HCT116 (cell line): ENCODE measurements at places on chromosomes 12 and 14. TPM values are rescaled to one million over a fixed set of nuclear protein-coding genes. Genes with fewer than 3 reads are reported as not detected.

DNA sequence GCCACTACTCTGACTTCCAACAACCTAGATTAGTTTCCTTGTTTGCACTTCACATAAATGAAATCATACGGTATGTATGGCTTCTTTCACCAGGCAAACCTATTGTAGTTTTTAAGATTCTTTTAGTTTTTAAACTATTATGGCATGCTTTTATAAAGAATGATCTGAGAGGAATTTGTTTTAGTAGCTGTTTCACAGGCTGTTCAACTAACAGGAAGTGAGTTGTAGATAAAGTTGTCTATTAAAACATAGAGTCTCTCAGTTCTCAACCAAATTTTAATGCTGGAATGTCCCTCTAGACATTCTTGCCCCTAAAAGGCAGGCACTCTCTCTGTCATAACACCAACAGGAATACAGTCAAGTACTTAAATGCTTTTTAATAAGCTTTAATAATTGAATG, 102.7 kb upstream of the DACT1 start:
- no peak for DNase-seq

Gene SYCP3
- total RNA-seq, result not detected

DNA sequence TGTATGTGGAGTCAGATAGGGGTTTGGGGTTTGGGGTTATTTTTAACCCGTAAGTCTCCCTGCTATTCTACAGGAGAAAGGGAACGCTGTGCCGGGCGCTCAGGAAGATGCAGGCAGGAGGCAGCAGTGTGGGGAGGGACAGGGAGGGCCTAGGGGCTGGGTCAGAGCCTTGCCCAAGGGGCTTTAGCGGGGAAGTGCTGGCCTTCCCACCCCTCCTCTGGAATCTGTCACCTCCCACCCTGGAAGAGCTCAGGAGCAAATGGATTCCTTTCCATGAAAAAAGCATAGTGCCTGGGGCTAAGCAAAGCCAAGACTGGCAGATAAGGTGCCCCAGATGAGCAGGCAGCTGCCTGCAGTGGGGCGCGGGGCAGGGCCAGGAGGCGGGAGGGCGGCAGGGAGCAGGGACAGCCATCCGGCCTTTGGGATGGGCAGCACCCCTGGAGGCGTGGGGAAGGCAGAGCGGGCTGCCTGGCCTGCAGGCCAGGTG, 7.3 kb upstream of the INF2 start:
- DNase-seq, result no peak

Gene RNASE1
- total RNA-seq, result 3.3 TPM

GRCh38 chr12:63008372-63008771, 73.4 kb upstream of the PPM1H start:
- DNase-seq, result no peak

Gene MSI1
- total RNA-seq, result 26.0 TPM

- no peak for DNase-seq
These were observed 242.5 kb downstream of the FBXL14 start for GRCh38 chr12:1351926-1352325.

Gene P3H3
- 32.2 TPM for total RNA-seq

- no peak for DNase-seq
These were observed 16.5 kb upstream of the GABARAPL1 start for GRCh38 chr12:10196210-10196609.

Gene SIX4
- total RNA-seq, result 24.5 TPM

- DNase-seq, result no peak
These were observed 267 bp downstream of the CFAP251 start for GRCh38 chr12:121918679-121919038.

DNA sequence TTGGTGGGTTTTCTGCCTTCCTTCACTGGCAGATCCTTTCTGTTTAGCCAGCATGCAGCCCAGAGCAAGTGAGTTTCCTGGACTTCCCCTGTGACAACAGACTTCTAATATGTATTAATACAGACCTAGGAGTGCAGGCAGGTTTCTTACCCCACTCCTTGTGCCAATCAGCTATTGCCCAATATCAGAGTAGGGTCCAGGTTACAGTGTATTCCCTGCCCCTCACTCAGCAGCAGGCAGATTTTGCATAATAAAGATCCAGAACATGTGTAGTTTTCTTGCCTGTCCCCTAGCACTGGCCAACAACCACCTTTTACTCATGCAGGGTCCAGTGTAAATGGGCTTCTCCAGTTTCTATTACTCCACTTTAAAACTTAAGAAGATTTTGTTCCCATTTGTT, 4.7 kb upstream of the SMIM10L1 start:
- no peak for DNase-seq

GRCh38 chr12:17296882-17297281, 690.9 kb upstream of the LMO3 start:
- DNase-seq, result no peak

DNA sequence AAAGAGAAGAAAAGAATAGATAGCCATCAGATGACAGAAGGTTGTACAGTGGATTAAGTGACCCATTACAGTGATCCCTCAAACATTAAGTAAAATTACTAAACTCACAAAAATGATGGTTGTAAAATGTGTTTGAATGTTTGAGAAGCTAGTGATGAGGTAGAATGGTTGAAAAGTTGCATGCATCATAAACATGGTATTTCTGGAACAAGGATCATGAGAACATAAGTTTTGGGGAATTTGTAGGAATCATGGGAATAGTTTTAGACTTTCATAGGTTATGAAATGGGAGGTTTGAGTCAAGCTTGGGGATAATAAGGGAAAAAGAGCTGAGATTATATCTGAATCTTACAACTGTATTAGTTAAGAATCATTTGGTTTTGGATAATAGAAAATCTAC, 34.1 kb upstream of the NEDD1 start:
- no peak for DNase-seq

DNA sequence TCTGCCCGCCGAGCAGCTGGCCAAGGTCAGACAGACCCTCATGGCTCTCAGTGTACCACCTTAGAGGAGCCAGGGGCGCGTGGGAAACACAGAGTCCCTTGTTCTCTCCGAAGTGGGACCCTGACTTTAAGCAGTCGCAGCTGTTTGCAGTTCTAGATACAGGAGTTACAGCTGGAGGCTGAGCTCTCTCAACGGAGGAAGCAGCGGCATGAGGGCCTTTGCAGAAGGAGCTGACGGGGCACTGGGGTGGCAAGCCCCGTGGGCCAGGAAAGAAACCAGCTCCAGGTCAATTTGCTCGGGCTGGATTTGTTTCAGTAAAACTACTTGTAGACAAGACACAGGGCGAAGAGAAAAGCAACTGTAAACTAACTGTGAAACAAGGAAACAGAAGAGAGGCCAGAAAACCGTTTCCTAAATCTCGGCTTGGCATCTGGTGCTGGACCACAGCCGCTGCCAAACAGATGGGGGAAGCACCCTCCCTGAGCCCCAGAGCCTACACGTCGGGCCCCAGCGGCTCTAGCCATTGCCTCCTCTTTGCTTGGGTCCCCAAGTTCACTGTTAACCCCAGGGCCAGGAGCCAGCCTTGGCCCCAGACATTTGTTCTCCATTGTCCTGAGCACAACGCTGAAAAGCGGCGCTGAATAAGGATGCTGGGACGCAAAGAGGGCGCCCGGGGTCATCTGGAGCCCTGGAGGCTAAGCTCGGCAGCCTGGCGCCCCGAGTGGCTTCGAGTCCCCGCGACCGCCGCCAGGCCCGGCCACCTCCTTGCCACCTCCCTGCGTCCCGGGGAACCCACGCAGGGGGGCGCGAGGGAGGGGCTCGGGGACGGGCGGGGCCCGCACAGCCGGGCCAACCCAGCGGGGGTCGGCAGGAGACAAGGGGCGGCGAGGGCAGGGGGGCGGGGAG, 914 bp upstream of the PACS2 start:
- no peak for DNase-seq

- no peak for DNase-seq
These were observed 55.7 kb downstream of the LIN52 start for GRCh38 chr14:74140374-74140850.

DNA sequence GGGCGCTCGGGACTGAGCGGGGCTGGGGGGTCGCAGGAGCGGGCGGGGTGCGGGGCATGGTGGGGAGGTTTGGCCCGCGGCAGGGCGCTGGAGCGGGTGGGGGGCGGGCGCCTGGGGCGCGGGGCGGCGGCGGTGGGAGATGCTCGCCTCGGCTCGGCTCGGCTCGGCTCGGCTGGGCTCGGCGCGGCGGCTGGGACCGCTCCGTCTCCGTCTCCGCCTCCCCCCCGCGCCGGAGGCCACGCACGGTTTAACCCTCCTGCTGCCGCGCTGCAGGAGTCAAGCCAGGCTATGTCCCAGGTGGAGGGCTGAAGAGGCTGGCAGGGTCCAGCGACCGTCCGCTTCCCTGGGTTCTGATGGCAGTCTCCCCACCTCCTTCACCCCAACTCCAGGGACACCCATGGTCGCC, at the start of gene PIANP:
PIANP (minus strand) TSS at position 170 of the 406 bp plus-strand sequence. CDS start 2,754 bp downstream, outside the sequence.
- DNase-seq, result no peak

DNA sequence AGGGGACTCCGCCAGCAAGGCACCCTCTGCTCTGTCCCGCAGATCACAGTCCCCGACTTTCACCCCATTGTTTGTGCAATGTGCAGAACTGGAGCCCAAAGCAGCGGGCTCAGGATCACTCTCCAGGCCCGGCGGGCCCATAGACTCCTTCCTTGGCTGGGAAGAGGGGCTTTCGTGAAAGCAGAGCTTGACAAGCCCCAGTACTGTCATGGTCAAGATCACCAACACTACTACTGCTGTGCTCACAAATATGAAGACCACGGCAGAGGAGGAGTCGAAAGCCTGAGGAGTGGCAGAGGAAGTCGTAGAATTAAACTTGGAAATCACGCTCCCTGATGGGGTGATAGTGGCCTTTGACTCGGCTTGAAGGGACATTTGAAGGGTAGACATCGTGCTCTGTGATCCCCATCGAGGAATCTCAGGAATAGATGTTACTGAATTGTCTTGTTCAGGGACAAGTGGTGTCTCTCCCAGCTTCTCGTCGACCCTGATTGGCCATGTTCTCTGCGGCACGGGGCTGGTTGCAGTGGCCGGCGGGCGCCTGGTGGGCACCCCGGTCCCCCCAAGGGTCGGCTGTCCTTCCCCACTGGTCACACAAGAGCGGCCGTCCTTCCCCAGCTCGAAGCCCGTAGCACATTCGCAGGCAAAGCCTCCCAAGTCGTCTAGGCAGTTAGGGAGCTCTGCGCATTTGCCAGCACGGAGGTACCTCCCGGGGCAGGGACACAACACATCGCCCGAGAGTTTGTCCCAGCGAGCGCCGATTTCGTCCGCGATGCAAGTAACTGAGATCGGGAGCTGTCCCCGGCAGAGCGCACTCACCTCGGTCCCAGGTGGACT, 1.1 kb downstream of the CLEC14A start:
- no peak for DNase-seq

Gene PDE3A
- 0.12 TPM for total RNA-seq

DNA sequence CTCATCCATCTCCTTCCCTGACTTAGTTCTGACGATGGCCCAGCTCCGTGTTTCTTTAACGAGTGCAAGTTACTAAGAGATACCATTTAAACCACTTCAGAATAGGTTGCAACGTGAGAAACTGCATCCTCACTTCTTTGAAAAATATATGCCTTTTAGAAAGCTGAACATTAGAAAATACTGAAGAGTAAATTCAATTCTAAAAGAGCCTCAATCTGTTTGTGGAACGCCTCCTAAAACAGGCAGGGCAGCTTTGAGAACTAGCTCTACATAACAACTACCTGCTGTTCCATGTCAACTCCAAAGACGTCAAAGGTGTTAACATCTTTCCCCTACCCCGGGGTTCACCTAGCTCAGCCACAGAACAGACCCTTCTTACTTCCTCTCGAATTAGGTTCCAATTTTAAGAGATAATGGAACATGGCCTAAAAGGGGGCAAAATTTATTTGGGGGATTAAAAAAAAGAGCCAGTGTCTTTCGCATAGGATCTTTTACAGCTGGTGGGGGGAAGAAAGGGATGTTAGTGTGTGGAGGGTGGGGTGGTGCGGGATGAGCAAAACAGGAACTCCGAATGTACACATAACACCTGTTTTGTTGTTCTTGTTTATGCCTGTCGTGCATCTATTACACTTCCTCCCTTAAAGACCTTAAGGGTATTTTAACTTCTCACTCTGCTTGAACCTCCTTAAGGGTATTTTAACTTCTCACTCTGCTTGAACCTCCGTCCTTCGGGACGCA, 3.3 kb downstream of the BHLHE41 start:
- no peak for DNase-seq

DNA sequence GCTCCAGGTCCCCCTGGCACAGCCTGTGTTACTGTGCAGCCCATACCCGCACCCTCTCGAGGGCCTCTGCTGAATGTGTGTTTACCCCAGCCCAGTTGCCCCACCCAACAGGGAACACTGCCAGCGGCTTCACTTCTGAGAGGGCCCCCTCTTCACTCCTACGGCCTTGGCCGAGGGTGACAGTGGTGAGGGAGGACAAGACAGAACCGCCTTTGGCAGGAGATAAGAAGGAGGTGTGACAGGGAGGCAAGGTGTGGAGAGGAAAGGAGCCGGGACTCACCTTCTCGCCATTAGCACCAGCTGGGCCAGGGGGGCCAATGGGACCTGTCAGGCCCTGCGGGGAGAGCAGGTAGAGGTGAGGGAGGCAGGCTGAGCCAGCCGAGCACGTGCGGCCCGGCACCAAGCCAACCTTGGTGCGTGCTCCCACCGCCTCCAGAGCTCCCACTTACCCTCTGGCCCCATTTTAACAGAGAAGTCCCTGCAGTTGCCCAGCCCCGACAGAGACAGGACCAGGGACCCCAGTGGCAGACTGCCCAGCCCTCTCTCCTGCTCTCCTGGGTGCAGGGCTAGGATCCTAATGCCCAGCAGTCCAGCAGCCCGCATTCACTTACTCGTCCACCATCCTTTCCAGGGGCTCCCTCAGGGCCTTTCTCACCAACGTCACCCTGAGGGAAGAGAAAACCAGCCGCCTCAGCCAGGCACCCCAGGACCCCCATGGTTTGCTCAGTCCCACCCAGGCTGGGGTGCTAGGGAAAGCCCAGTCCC, 18.3 kb downstream of the TMEM106C start:
- DNase-seq, result no peak
